ENCODE measurements at places on chromosomes 7 and 10.

- DNase-seq, result no peak
These were observed 867 bp downstream of the ATP6V0E2 start for GRCh38 chr7:149874644-149875028.

GRCh38 chr7:20218279-20218678, 1.1 kb upstream of the MACC1 start:
- DNase-seq, result peak; percentile 86

DNA sequence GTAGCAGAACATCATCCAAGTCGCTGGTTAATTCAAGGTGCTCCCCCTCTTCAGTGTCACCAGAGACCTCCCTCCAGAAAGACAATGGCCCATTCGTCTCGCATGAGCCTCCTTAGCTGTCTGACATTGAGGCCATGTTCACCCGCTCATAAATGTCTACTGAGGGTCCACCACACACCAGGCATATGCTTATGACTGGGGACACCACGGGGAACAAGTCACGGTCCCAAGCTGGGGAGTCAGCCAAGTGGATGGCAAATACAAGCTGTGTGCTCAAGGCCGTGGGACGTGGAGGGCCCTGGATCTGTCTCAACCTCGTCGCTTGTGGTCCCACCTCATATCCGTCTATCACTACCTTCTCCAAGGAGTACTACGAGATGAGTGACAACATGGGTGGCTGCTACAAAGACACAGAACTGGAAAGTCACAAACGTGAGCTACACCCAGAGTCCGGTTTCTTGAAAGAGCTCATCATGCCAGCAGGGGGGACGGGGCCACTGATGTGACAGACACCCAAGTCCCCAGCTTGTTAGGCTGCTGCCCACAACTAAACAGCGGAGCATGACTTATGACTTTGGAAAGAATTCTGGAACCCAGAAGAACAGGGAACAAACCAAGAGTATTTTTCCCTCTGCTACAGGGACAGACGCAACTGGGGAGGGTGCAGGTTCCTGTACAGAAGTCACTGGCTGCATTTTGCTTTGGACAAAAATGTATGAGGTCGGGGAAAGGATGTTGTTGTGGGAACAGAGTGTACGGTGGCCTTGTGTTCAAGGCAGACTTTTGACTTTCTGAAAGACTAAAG, 189.6 kb downstream of the COBL start:
- no peak for DNase-seq

DNA sequence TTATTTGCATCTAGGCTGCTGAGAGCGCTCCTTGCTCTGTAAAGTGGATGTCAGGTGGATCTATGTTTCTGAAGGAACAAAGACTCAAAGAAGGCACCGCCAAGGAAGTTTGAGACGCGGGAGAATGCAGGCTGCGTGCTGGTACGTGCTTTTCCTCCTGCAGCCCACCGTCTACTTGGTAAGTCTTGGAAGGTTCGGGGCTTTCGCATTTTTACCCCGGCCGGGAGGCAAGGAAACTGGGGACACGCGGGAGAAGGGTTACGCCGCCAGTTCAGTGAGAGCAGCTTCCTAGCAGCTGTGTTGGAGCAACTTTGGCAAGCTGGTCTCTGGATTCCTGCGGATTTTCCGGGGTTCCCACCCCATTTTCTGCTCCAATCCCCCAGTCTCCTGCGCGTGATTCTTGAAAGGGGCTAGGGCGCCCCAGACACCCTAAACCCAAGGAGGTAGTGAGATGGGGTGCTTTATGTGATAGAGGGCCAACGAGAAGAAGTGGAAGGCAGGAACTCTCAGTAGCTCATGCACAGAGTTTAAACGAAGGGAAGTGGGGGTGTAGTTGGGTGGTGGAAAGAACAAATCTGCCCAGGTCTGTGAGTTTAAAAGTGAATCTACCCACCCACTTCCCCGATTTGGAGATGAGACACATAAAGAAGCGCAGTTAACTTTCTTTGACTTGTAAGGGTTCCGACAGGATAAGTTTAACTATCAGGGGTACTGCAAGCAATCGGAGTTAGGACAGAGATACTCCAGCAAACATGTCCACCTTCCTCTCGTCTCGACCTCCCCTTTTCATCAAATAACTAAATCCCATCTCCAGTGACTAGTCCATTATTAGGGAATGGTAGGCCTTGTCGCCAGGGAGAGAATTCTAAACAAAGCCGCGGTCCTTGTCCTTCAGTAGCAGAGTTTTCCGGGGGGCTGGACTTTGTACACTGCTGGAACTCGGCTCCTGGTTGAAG, 2.5 kb downstream of the NXPH1 start:
- DNase-seq, result no peak

DNA sequence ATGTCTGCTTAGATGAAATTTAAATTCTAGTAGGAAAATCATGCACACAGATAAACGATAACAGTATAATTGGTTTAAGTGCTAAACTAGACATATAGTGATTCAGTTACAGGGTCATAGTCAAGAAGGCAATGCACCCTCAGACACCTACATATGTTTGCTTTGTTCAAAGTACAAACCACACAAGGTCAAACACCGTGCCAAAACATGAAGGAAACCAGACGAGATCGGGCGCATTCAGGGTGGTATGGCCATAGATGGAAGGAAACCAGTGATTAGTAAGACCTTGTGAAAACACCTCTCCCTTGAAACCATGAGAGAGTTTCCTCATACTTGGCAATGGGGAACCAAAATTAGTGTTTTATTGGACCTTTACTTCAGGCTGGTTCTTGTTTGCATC, 906.9 kb downstream of the PCDH15 start:
- no peak for DNase-seq

DNA sequence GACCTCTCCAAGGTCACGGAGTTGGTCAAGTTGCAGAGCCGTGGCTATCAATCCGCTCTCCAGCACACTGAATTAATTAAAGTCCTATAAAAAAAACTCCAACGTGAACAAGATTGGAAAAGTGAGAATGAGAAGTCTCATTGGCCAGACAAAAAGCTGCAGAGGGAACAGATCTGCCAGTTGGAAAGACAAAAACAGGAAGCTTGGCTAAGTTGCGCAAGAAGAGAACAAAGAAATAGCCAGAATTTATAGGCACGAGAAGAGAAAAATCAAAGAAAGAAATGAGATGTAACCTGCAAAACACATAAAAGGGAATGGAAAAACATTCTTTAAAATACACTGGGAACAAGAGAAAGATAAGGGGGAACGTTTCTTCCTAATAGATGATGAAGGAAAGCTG, 45.7 kb upstream of the CRTAC1 start:
- DNase-seq, result peak; percentile 44

GRCh38 chr10:58791137-58791536, 278.5 kb downstream of the BICC1 start:
- no peak for DNase-seq

All from suppressor macrophage treated with lipopolysaccharide for 1 hour (primary cell).